ENCODE measurements at places on chromosomes 3 and 15.

DNA sequence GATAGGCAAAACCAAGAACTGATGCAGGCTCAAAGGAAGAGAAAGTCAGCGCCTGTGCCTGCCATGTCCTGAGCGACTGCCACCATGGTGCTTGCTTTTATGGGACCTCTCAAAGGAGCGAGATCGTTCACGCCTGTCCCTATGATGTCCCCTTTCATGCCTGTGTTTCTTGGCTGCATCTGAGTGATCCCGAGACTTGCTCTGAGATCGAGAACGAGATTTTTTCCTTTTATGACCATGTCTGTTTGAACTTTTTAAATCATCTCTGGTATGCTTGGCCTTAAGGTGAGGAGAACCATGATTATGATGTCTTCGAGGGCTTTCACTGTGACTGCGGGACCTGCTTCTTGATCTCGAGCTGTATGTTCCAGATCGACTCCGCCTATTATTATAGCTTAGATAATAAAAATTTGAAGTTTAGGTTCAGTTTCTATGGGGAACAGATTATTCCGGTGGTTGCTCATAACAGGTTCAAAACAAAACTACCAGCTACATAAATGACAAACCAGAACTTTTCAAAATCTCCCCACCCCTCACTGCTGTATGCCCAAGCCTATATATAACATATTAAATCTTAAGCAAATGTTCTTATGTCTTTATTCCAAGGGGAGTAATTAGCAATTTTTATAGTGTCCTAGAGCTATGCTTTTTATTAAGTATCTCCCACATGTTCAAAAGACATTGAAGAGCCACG lies 11.6 kb downstream of the CCNL1 start:
- DNase-seq: no peak

DNA sequence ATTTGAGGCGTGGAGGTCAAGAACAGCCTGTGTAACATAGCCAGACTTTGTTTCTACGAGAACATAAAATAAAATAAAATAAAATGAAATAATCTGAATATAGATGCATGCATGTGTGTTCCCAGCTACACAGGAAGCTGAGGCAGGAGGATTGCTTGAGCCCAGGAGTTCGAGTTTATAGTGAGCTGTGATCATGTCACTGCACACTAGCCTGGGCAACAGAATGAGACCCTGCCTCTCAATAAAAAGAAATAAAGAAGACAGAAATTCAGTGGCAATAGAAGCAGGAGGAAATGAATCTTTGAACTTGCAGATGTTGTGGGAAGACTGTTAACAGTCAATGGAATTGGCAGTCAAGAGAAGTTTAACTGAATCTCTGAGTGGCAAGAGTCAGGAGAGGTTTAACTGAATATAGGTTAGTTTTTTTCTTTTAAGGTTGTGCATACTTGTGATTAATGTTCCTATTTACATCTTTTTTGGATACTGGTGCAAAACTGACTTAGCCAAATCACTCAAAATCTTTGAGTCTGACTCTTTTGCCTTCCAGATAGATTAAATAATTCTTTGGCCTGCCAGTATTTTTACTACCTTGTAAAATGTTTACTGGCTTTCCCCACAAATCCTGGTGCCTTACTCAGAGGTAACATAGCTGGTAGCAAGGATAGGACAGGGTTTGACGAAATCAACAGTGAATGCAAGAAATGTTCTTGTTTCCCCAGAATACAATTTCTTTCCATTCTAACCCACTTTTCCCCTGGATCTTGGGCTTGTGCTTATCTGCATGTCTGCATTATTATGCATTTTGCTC lies 361.4 kb downstream of the PDCD6IP start:
- no peak for DNase-seq

- no peak for DNase-seq
These were observed 52.2 kb downstream of the ABI3BP start for GRCh38 chr3:100941041-100941440.

- DNase-seq: no peak
These were observed 523 bp downstream of the HDAC11 start for GRCh38 chr3:13480340-13481318.

- DNase-seq: peak; percentile 48
These were observed 204.0 kb upstream of the NANOGP8 start for GRCh38 chr15:35289024-35289617.

DNA sequence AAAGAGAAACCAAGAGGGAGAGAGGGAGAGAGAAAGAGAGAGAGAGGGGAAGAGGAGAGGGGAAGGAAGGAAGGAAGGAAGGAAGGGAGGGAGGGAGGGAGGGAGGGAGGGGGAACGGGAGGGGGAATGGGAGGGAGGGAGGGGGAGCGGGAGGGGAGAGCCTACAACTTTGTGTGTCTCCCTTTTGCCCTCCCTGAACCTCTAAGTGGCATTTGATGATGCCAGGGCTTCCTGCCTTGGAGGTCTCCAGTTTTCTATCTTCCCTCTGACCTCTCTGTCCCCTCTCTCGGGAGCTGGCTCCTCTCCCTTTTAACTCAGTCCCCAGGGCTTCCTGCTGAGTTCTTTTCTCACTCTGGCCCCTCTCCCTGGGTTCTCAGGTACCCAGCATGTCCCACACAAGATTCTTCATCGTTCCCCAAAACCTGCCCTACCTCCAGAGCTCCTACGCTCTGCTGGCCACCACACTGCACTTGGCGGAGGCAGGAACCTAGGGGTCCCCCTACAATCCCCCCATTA lies 12.5 kb upstream of the FAM174B start:
- DNase-seq: no peak

DNA sequence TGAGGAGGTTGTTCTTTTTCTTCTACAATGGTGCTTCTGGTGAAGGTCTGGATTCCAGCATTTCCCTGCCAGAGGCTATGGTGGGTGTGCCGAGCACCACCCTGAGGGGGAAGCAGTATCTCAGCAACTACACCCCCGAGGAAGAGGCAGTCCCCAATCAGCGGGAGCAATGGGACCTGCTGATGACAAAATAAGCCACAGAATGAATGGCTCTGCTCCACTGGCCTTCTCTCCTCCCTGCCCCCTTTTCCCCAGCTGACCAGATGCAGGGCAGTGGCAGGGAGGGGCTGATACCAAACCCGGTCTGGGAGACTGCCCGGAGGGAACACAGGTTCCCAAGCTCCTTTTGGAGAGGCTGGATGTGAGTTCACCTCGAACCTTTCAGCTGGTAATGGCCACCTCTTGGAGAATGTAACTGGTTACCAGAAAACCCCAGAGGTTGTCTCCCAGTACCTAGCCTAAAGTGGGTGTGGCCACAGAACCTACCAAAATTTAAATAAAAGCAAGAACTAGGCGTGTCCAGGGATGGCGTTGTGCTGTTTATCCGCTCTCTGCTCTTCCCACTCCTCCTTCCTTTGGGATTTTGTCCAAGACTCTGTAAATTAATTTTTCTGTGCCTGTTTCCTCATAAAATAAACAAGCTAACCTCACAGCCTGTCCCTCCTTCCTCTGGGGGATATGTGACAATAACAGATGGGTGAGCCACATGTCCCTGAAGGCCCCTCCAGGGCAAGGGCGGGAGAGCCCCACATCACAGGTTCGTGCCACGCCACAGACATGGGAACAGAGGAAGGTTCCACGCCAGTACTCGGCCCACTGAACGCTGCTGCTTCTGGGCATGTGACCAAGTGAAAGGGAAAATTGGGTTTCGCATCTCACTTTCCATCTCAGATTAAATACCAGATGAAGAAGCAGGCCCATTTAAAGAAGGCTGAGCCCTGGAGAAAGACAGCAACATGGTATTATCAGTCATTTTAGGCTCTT lies 35.1 kb upstream of the SPTBN5 start:
- DNase-seq: no peak

GRCh38 chr3:159782724-159783421 lies 205.8 kb upstream of the IL12A start:
- DNase-seq: no peak

DNA sequence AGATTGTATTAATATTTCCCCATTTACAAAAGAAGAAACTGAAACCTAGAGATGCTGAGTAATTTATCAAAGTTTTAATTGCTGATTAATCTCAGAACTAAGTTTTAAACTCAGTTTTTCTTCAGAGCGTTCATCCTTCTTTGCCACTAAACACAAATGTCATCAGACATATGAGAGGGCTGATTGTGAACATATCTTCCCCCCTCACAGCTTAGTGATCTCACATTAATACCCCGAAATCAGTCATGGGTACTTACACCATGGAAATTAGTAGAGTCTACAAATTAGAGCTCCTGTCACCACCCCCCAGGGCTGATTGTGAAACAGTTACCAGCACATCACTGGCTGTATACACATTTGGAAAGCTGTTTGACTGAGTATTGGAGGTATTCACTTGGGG lies 189.3 kb upstream of the SGO1 start:
- no peak for DNase-seq

DNA sequence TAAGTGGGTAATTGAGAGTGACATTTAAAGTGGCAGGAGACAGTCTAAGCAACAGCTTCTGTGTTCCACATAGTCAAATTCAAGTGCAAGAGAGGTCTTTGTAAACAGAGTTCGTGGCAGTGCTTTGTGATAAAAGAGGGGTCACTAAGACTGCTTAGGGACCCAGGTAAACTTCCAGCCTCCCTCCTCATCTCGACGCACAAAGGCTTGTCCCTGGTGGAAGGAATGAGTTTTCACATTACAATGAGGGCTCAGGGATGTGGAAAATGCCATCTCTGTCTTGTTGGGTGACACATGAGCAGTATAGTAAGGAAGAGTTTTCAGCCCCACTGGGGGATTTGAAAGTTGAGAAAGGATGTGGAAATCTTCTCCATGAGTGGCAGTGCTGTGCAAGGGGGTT lies 7.3 kb downstream of the GMNC start:
- no peak for DNase-seq

DNA sequence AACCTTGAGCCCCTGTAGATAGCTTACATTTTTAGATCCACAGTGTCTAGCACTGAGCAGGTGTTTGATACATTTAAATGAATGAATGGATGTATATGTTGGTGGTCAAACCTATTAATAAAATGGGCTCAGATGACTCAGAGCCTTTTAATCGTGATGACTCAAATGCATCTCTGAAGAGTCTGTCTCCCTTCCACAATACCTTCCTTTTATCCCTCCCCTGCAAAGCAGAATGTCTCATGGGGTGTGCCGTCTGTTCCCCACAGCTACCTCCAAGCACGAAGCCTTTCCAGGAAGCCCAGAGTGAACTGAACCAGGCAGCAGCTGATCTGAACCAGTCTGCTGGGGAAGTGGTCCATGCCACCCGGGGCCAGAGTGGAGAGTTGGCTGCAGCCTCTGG lies 303.5 kb upstream of the TPM1 start:
- no peak for DNase-seq

DNA sequence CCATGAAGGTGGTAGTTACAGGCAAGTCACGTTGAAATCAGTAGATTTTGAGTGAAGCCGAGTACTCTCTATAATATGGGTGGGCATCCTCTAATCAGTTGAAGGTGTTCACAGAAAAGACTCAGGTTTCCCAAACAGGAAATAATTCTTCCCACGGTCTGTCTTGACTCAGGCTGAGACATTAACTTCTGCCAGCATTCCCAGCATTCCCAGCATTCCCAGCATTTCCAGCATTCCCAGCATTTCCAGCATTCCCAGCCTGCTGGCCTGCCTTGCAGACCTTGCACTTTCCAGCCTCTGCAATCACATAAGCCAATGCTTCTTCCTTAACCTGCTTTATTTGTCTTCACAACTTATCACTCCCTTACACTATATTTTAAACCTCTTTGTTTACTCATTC lies 542.3 kb upstream of the ROBO2 start:
- DNase-seq: no peak

GRCh38 chr3:172272698-172273097 lies 175.6 kb downstream of the GHSR start:
- no peak for DNase-seq

- DNase-seq: no peak
These were observed 10.0 kb downstream of the ARMC8 start for GRCh38 chr3:138197058-138197457.

GRCh38 chr3:183278479-183279088 lies 25.5 kb downstream of the B3GNT5 start:
- DNase-seq: no peak

- no peak for DNase-seq
These were observed 61.1 kb downstream of the XXYLT1 start for GRCh38 chr3:195209847-195210265.

DNA sequence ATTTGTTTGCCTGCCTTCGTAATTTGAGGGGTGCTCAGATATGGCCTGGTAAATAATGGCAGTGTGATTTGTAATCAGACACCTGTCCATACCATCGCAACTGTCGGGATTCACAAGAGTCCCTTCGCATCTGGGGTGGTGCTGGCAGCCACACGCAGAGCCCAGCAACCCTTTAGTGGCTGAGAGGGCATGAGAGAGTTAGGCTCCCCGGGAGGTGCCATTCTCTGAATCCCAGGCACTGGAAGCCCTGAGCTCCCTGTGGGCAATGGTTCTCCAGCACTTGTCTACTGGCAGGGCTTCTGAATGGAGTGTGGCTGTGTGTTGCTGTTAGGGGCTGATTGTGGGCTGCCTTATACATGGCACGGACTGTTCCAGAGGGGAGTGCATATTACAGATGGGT lies 230.1 kb downstream of the EBLN2 start:
- no peak for DNase-seq

DNA sequence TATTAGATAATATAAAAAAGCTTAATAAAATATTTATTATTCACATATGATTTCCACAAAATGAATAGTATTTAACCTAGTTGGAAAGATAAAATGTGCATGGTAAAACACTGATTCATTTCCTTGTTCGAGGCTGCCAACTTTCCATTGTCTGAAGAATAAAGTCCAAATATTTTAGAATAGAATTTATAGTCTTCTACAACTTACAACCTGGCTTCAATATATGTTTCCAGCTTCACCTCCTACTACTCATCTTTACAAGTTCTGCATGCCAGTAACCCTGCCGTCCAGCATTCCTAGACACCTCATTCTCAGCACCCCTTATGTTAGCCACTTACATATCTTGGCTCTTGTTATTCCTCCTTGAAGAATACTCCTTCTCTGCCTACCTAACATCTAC lies 244.5 kb downstream of the FGF12 start:
- peak; percentile 26 for DNase-seq

- no peak for DNase-seq
These were observed 556 bp downstream of the CRYBG3 start for GRCh38 chr3:97822359-97822775.

DNA sequence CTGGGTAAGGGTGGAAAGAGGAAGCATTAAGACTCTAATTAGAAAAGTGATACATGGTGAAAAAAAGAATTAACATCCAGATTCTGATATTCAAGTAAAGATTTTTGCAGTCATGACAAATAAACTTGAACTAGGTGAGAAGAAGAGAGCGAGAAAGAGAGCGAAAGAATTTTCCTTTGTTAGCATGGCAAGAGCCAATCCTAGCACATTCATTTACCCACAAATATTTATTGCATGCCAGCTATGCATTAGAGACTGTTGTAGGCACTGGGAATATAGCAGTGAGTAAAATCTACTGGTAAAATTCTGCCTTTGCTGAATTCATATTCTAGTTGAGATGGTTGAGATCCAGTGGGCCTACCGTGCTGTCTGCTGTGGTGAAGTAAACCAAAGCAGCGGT lies 177.9 kb upstream of the DPH6 start:
- no peak for DNase-seq
